ENCODE measurements at places on chromosomes 6 and 20.

- DNase-seq: no peak
Observed at GRCh38 chr6:91751526-91751925, 1164.7 kb upstream of the MAP3K7 start.

GRCh38 chr6:166907373-166907841, 48.9 kb downstream of the RNASET2 start:
- DNase-seq: no peak

GRCh38 chr6:98834060-98835031, at the start of gene POU3F2:
Gene POU3F2, plus strand, starts transcription at chr6:98834574. Its CDS starts 300 bp downstream, at chr6:98834874.
- DNase-seq: no peak

DNA sequence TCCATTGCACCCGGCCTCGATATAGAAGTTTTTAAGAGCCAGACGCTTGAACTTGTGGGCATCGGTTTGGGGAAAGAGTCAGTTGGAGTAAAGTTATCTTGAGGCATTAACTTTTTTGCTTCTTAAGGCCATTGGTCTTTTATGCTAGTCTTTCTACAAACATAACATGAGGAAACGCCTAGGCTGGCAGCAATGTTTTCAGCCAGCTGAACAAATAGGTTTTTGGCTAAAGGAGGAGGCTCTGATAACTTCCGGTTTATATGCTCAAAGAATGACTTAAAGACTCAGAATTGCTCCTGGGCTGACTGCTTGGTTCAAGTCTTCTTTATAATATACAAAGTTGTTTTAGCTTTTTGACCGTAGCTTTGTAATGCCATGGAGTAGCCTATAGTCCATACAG, 46.2 kb downstream of the HLA-C start:
- no peak for DNase-seq

DNA sequence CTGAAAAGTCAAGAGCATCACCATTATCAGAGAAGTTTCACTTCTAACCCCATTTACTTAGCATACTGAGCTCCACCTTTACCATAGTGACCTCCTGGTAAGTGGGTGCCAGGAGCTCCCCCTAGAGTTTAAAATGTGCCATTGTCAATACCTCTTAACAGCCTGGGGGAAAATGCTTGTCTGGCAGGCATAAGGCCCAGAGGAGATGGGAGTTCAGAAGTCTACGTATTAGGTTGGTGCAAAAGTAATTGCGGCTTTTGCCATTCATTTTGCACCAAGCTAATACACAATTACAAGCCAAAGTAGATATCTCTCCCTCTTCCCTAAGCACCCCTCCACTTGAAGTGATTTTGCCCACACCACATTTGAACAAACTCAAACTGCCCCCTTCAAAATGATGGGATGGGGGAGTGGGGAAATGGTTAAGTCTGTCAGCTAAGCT, 919.0 kb downstream of the KIF16B start:
- no peak for DNase-seq

- no peak for DNase-seq
Observed at GRCh38 chr6:167706313-167707109, 120.2 kb upstream of the AFDN start.

DNA sequence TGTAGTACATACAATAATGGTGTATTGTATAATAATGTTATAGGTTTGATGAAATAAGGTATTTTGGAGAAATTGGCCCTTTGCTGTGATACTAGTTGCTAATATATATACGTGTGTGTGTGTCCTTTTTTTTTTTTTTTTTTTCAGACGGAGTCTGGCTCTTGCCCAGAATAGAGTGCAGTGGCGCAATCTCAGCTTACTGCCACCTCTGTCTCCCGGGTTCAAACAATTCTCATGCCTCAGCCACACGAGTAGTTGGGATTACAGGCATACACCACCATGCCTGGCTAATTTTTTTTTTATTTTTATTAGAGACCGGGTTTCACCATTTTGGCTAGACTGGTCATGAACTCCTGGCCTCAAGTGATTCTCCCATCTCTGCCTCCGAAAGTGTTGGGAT, 23.3 kb downstream of the SENP6 start:
- DNase-seq: no peak

DNA sequence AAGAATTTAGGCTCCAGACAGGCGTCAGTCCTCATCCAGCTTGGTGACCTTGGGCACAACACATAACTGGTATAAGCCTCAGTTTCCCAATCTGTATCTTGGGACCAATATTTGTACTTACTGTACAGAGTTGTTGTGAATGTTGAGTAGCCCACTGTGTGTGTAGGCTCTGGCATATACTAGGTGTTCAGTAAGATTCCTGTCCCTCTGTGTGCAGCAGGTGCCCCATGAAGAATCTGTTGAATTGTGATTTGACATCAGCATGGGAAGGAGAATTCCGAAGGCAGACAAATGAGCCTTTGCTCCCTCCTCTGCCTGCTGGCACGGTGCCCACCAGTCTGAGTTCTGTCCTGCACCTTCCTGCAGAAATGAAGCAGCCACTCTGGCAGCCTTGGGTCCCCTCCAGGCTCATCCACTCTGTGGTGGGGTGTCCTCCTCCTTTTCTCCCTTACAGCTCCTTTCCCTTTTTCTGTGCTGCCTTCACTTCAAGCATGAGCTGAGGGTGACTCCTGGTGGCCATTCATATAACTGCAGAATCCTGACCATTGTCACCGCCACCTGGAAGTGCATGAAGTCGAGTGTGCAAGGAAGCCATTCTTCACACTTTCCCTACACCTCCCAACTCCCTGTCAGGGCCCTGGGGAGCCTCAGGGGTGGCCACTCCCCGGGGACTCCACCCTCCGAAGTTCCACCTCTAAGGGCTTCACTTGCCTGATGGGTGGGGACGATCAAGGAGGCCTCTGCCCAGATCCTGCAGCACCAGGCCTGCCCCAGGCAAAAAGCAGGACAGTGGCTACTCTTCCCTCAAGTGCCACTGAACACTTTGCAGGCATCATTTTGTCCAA, 48.2 kb downstream of the MRPL14 start:
- DNase-seq: peak; percentile 45

DNA sequence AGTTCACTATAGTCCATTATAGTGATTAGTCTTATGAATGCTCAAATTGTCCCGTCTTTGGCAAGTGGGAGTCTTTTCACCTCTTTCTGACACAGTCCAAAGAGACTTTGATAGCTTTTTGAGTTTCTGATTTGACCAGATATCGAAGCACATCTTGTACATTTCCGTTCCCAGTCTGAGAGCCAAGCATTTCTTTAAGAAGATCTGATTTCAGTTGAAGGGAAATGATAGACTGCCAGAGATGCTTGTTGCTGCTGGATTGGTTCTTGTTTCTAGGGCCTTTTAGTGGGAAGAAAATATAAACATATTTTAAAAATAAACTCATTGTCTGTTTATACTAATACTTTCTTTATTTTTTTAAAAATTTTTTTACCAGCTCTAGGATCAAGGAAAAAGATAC, 54.1 kb upstream of the IER3 start:
- no peak for DNase-seq

All from stimulated activated CD4-positive, alpha-beta T cell treated with anti-CD3 and anti-CD28 coated beads, TNF-alpha, amount 100 ng/mL, for 1 hour (primary cell).